Left lung (tissue), 14 donors: ENCODE measurements at places on chromosomes 11 and 22.
A peak's percentile ranks its signal among the peaks of the same experiment; 100 is the strongest.

- no peak for DNase-seq
Measured at GRCh38 chr11:32838505-32839274, 9.0 kb downstream of the PRRG4 start.

GRCh38 chr11:121008551-121008950 lies 15.4 kb upstream of the TBCEL start:
- DNase-seq, result no peak

GRCh38 chr11:60785806-60786361 lies 751 bp downstream of the MS4A10 start:
- DNase-seq, result no peak

GRCh38 chr11:62602141-62603071 lies 741 bp upstream of the MTA2 start:
- DNase-seq, result peak; percentile 70

DNA sequence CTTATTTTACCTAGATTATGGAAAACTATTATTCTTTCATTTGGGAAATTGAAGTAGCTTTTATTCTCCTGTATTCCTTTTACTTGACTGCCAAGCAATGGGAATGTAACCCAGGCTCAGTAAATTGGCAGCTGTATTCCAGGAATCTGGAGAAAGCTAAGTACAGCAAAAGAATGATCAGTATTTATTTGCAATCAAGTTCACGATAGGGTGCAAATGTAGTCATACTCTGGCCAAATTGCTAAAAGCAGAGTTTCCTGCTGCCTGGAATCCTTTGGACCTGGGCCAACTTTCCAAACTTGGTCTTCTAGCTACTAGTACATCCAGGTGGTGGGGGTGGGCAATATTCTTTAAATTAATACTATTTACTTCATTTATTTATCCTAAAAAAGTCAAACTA lies 286.0 kb upstream of the CTSC start:
- DNase-seq, result no peak

- no peak for DNase-seq
Measured at GRCh38 chr11:67439321-67440228, 2.1 kb upstream of the PTPRCAP start.

- DNase-seq, result no peak
Measured at GRCh38 chr22:25883482-25884033, 141.6 kb downstream of the MYO18B start.

DNA sequence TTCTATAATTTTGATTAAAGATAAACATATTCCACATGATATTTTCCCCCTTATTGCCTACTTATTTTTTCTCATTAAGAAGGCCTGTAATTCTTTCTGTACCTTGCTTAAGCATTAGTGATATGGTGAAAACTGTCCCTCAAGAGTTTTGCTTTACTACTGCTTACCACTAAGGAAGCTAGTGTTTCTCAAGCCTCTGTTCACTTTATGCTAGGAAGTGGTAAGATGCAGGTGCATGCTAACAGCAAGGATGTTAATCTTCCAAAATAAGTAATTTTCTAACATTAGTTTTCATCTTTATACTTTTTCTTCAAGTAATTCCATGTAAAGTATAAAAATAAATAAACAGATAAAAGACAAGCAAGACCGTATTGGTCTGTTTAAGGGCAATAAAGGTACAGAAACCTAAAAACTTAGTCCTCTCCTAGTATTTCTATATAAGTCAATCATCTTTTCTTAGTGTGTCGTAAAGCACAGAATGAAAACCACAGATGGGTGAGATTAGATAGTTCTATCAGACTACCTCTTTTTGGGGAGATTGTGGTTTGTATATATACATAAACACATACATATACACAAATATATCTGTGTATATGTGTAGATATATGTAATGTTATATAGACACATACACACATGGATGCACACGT lies 731.0 kb upstream of the CNTN5 start:
- DNase-seq, result no peak

DNA sequence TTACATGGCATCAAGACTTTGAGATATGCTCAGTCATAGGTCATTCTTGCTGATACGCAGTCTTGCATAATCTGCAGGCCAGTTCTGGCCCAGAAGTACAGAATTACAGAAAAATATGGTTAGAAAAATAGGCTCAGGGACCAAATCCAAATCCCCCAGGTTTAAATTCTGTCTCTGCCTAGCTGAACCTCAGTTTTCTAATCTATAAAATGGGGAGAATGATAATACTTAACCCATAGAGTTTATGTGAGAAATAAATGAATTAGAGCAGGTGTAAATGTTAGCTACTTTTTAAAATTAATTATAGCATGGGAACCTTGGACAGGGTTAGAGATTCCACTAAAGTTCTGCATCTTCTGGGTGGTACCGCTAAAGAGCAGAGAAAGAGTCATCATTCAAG lies 52.3 kb upstream of the FAM181B start:
- no peak for DNase-seq

DNA sequence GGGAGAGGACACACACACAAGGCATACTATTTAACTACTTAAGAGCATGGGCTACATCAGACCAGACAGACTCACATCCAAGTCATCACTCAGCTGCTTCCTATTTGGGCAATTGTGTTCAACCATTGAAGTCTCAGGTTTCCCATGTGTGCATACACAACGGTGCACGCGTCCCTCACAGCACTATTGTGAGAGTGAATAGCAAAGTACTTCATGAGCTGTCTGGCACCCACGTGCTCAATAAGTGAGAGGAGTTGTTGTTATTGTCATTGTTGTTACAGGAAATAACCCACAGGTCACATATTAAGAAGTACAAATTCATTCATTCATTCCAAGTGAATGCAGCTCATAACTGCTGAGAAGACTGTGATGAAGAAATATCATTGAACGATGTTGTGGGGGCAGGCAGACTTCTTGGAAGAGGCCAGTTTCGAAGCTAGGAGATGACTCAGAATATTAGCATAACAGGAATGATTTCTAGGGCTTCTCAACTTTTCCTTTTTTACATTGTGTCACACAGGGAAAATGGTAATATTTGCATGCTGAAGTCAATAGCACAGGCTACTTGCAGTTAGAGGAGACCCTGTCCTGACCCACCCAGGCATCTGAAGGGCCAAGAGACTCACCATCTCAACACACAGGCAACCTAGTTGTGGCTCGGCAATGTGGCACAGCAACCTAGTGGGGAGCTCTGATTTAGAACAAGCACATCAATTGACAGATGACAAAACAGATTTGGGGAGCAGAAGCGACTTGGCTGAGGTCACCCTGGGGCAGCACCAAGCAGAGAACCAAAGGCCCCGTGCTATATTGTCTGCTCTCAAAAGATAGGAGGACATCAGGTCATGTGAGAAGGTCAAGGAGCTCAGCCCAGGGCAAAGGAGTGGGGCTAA lies 606.0 kb downstream of the BUD13 start:
- no peak for DNase-seq

DNA sequence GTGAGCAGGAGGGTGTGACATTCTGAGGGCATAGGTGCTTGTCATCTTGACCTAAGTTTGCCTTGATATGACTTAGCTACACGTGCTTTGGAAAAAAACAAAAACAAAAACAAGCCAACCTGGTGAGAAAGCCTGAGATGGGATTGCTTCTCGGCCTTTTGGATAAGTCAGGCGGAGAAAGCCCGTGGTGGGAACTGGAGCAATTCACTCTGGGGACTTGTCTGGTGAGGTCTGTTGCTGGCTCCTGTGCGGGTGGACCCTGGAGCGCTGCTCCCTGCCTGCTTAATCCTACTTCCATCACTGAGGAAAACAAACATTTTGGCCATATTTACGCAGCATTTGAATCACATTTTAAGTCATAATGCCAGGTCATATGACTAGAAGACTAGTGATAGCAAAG lies 100.3 kb downstream of the SNX19 start:
- no peak for DNase-seq

GRCh38 chr11:69531071-69531716 lies 49.7 kb downstream of the LINC01488 start:
- DNase-seq, result no peak

GRCh38 chr11:9887472-9887871 lies 223.6 kb downstream of the SWAP70 start:
- DNase-seq, result no peak

- DNase-seq, result no peak
Measured at GRCh38 chr11:86641537-86642261, 30.7 kb downstream of the ME3 start.

- no peak for DNase-seq
Measured at GRCh38 chr11:117438371-117439000, 110.8 kb downstream of the CEP164 start.

GRCh38 chr22:22578702-22579424 lies 19.8 kb upstream of the PRAME start:
- DNase-seq, result no peak

- peak; percentile 88 for DNase-seq
Measured at GRCh38 chr11:118956094-118956846, at the start of gene UPK2. TSS of gene UPK2 (plus strand) at chr11:118956298. CDS start at chr11:118956351, 53 bp downstream.

- DNase-seq, result no peak
Measured at GRCh38 chr11:25423436-25424199, 908.3 kb upstream of the ANO3 start.

DNA sequence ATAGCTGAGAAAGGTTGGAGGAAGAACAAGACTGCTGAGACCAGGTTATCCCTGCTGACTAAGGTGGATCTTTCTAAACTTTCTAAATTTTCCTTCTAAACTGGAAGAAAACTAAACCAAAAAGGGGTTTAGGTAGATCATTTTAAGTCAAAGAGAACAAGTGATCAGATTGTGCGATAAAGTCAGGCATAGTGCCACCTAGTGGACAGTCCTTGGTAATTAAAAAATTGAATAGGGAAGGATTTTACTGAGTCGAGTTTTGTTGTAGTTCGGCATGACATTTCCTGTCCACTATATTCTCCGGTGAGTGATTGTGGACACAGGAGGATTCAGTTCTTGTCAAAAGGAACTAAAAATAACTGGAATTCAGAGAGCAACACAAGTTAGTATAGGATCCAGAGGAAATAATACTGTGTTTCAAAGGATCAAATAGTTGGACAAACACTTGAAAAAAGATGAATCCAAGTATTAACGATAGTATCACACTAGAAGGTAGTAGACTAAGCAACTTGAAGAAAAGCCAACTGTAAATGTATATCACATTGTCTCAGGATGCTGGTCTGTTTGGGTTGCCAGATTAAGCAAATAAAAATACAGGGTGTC lies 1236.4 kb downstream of the FAM181B start:
- no peak for DNase-seq

GRCh38 chr11:67120881-67121710 lies 2.0 kb downstream of the KDM2A start:
- DNase-seq, result peak; percentile 39

- DNase-seq, result no peak
Measured at GRCh38 chr11:113723787-113724186, 17.7 kb upstream of the TMPRSS5 start.

GRCh38 chr11:86486261-86487030 lies 111.8 kb downstream of the CCDC81 start:
- DNase-seq, result peak; percentile 39

GRCh38 chr11:100849901-100850235 lies 162.8 kb downstream of the ARHGAP42 start:
- DNase-seq, result no peak

GRCh38 chr11:126134461-126135155 lies 71.9 kb upstream of the CDON start:
- DNase-seq, result no peak

DNA sequence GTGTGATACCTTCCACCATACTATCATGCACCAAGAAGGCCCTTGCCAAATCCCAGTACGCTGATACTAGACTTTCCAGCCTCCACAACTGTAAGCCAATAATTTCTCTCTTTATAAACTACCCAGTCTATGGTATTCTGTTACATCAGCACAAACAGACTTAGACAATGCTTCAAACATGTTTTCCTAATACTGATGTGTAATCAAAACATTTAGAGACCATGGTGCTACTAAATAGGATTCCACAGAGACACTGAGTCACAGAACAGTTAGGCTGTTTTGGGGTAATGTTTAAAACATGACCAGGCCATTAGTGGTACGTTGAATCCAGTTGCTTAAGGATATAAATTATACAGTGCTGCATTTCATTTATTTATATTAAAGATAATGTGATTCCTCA lies 103.7 kb downstream of the PICALM start:
- no peak for DNase-seq

DNA sequence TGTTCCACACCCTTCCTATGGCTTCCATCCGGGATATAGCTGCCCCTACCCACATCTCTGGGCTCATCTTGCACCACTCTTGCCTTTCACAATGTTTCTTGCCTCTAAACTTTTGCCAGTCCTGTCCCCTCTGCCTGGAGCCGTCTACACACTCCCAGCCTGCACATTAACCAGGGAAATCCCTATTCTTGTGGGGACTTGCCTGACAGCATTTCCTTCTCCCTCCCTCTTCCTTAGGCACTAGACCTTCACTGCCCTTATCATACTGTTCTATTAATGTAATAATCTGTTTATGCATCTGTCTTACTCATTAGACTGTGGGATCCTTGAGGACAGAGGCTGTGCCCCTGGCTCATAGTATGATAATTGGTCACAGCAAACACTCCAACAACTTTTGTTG lies 5.8 kb upstream of the TTC12 start:
- no peak for DNase-seq

DNA sequence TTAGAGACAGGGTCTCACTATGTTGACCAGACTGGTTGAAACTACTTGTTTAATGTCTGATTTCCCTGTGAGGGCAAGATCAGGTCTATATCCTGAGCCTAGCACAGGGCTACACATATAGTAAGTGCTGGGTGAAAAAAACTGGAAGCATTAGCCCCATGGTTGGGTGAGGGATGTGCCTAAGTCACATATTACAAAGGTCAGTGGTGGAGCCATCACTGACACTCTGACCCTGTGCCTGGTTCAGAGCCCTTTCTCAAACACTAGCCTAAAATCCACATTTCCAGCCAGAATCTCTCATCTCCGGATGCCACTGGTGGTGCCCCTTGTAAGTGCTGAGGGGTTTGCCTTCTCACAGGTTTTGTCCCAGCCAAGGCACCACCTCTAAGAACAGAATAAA lies 9.0 kb downstream of the TBC1D10A start:
- no peak for DNase-seq

GRCh38 chr11:126391970-126392632 lies 36.6 kb downstream of the ST3GAL4 start:
- DNase-seq, result peak; percentile 54

DNA sequence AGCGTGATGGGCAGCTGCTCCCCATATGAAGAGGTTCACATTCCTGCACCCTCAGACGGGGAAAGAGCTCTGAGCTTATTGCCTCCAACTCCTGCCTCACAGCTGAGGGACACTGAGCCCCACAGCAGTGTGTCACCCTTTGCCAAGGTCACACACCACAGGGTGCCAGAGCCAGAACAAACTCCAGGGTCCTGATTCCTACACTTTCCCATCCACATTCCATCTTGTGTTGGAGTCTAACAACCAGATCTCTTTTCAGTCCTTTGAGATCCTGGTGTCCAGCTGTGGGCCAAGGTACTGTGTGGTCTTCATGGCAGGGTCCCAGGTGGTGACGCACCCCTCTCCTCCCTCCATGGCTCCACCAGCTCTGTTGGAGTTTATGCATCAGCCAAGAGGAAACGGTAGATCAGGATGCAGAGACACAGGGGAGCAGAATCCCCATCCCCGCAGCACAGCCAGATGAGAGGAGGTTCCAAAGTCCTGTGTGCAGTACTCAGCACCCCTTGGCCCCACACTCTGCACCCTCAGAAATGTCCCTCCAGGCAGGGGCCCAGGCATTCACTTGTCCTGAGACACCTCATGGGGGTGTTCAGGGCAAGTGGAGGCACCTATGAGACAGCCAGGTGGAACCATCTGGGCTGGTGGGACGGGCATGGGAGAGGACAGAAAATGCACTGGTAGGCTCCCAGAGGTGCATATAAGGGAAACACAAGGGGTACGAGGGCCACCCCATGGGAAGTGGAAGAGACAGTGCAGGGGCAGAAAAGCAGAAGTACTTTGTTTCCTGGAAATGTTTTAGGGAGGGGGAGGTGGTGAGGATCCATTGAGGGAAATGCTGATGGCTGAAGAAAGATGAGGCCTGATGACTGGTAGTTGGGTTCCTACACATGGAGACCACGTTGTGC lies 32.6 kb upstream of the GNAZ start:
- DNase-seq, result no peak

- DNase-seq, result peak; percentile 90
Measured at GRCh38 chr11:118530683-118531596, at the start of gene TMEM25. TSS of gene TMEM25 (plus strand) at chr11:118531192. CDS start at chr11:118531802, 610 bp downstream.
